Stimulated activated CD4-positive, alpha-beta T cell treated with anti-CD3 and anti-CD28 coated beads, TNF-alpha, amount 100 ng/mL, for 4 hours (primary cell): ENCODE measurements at places on chromosomes 12 and 14.

GRCh38 chr12:82898441-82898840 lies 211.7 kb downstream of the TMTC2 start:
- no peak for DNase-seq

DNA sequence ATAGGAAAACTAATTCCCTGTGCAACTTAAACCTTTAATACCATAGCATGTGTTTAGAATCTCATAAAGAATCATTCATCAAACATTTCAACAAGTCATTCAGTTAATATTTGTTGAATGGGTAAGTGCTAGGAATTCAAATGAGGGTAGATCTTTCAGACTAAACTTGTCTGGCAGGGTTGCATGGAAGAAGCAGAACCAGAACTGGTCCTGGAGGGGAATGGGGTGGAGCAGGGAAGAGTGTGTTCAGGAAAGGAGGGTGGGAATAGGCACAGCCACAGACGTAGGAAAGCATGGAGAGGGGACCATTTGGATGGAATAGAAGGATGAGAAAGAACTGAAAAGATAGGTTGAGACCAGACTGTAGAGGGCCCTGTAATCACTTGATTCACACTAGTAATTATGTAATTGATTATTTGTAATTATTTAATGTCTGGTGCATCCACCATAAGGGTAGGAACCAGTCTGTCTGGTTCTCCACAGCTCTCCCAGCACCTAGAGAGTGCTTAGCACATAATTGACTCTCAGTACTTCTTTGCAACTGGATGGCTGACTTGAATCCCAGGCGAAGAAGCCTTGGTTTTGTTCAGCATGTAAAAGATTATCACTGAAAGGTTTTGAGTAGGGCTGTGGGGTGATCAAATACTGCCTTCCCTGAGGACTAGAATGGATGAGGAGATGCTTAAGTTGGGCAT lies 3.0 kb upstream of the MAP3K9 start:
- DNase-seq: no peak

- no peak for DNase-seq
Measured at GRCh38 chr14:88481059-88481458, 73.7 kb downstream of the PTPN21 start.

- peak; percentile 10 for DNase-seq
Measured at GRCh38 chr14:106691601-106692291, 1165.4 kb downstream of the TMEM121 start.

DNA sequence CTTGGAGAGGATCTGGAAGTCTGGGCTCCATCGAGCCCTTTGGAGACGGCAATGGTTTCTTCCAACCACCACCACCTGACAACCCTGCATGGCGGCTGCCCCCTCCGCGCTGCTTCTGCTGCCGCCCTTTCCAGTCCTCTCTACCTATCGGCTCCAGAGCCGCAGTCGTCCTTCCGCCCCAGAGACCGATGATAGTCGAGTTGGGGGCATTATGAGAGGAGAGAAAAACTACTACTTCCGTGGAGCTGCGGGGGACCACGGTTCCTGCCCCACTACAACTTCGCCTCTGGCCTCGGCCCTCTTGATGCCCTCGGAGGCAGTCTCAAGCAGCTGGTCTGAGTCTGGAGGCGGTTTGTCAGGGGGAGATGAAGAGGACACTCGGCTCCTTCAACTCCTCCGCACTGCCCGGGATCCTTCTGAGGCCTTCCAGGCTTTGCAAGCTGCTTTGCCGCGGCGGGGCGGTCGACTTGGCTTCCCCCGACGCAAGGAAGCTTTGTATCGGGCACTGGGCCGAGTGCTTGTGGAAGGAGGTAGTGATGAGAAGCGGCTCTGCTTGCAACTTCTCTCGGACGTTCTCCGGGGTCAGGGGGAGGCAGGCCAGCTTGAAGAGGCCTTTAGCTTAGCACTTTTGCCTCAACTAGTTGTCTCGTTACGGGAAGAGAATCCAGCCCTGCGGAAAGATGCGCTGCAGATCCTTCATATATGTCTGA lies 499 bp downstream of the TOGARAM1 start:
- no peak for DNase-seq
